ENCODE measurements at places on chromosomes 6 and 20.

GRCh38 chr20:30812739-30813411, 444.6 kb upstream of the DEFB115 start:
- DNase-seq: no peak

DNA sequence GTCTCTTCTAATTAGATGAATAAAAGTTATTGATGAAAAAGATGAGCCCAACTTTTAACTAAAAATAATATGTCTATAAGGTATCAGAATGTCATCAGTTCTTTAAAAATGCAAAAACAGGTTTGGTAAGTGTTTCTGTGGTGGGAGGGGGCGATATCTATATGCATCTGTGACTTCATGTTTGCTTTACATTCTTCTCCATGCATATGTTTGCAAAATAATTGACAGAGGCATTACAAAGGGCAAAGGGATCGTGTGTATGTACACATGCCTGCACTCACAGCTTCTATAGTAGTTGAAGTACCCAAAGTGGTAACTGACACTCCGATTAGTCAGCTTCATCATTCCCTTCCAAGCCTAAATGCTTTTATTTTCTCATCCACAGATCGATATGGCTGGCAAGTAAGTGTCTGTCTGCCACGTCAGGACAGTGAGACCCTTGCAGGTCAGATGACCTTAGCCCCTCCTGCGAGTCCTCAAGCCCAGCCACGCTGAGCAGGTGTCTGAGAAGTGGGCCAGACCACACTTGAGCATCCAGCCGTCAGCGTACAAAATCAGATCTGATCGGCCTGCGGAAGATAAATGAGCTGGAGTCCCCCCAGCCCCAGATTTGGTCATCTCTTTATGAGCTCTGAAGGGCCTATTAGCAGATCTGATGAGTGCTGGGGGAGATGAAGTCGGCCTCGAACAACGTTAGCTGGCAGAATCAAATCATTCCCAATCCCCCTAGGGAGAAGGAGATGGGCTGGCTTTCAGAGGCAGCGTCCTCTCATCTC, 369.1 kb downstream of the MAFB start:
- DNase-seq: no peak

GRCh38 chr6:138484018-138484731, 15.1 kb downstream of the NHSL1 start:
- DNase-seq: no peak

DNA sequence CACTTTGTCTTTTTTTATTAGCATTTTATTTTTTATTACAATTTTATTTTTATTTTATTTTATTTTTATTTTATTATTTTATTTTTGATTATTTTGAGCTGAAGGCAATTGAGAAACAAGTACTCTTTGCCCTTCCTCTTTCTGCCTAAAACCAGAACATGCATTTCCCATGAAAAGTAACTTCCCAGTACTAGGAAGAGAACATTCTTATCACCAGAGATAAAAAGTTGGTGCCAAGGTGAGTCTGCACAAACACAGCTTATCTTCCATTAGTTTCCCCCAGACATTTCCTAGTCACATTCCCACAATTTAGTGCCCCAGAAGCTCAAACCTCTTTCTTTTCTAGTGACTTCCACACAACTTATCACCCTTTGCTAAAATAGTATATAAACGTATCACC, 84.8 kb downstream of the CD24 start:
- no peak for DNase-seq

- no peak for DNase-seq
These were observed 407.6 kb downstream of the HTR1B start for GRCh38 chr6:77055711-77056110.

- DNase-seq: no peak
These were observed 26.8 kb upstream of the TBX18 start for GRCh38 chr6:84791233-84791632.

- DNase-seq: no peak
These were observed 52.6 kb downstream of the VSTM2L start for GRCh38 chr20:37955511-37955910.

- no peak for DNase-seq
These were observed 2.2 kb downstream of the QKI start for GRCh38 chr6:163416557-163417253.

DNA sequence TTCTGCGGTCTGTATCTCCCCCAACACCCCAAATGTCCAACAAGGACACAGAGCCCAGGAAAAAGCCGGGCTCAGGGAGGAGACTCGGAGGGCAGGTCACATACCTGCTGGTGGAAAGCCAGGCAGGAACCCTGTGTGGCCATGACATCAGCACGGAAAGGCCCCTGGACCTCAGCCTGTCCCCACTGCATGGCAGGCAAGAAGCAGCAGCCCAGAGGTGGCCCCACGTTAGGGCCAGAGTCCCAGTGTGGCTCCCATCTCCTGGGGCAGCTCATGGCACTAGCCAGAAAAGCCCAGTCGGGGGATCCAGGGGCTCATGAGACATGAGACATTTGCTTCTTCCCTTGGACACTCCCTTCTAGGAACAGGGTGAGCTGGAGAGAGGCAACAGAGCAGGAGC, 258.7 kb downstream of the DLL1 start:
- no peak for DNase-seq

- DNase-seq: no peak
These were observed 24.5 kb downstream of the CHMP4B start for GRCh38 chr20:33835615-33836172.

GRCh38 chr20:59678288-59678687, 73.9 kb downstream of the PHACTR3 start:
- DNase-seq: no peak

DNA sequence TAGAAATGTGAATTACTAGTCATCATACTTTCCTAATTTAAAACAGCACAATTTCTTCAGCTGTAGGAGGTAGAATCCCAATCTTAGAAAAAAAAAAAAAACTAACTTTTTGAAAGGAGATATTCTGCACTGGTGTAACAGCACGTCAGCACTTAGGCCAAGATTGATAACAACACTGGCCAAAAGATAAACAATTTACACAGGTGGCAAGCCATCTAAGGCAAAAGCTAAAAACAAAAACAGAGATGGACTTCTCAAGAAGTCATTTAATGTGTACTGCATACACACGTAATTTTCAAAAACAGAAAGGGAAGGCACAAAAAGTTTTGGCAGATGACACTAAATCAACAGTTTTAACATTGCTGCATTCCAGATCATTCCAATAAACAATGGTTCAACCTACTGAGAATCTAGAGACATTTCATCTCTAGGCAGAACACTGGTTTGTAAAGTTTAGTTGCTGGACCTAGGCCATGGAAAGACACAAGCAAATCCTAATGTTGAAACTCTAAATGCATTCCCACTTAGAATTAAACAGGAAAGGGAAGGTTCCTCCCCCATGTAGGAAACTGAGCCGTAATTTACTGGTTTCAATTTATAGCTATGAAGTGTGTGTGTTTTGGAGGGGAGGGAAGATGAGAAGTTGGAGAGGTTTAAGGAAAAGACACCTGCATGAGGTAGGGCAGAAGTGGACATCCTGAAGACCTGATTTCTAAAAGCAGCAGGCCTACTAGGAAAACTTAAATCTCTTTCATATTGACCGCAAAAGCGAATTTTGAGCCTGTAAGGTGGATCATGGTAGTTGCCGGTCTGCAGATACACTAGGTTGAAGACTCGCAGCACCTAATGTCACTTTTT, 1.3 kb downstream of the GCLC start:
- DNase-seq: no peak

- peak; percentile 2 for DNase-seq
These were observed 9.7 kb upstream of the DYNLRB1 start for GRCh38 chr20:34506480-34506879.

DNA sequence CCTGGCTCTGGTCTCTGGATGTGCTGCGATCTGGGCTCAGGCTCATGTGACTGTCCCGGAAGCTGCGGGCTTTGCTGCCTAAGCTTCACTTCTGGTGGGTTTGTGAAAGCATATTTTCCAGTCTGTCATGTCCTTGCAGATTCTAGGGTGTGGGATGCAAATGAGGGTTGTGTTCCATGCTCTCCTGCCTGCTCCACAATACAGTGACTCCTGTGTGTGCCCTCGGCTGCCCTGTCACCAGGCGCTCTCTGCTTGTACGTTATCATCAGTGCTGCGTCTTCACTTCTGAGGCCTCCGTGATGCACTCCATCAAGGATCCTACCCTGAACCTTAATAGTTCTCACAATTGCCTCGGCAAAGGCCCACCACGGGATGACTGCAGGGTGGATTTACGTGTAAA, 84.2 kb downstream of the TTLL2 start:
- no peak for DNase-seq
